ENCODE measurements at places on chromosomes 5 and 9. TPM values are rescaled to one million over a fixed set of nuclear protein-coding genes. Genes with fewer than 3 reads are reported as not detected.

DNA sequence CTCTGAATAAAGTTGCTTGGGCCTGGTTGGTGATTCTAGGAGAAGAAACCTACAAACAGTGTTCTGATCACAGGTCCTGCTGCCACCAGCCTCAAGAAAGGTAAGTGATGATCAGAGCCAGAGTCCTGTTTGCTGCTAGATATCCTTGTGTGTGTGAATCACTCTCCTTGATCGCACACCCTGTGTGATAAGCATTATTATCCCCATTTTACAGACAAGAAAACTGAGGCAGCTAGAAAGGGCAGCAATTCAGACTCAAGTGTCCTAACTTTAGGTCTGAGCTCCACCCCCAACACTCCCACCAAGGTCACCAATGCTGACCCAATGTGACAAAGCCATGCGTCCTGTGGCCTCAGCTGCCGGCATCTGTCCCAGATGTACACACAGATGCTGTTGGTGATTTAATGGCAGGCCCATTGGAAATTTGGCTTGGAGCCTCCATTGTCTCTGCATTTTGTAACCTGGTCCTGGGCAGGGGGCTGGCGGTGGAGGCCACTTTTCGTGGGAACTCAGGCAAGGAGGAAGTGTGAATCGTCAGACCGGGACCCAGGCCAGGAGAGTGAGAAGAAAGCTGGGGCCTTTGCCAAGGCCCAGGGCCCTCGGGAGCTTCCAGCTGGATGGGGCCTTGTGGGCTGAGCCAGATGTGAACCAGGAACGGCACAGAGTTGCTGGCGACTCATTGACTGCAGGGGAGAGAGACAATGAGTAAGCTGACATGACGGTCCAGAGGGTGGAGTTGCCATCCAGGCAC is 29.8 kb upstream of the GGTA1 start:
- peak; percentile 96 for DNase-seq

DNA sequence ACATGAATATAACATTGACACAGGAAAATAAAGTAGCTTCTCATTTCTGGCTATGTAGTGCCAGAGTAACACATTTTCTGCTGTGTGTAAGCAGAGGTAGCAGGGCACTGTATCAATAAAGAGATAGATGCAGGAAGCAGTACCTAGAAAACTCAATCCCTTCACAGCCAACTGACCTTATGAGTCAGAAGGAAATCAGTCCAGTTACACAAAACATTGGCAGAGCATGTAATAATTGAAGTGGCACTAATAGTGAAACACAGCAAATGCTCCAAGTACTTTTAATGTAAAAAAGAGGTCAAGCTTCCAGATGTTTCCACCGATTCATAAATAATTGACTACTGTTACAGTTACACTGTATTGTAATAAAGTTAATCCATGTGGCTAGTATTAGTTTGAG is 706.6 kb downstream of the EFNA5 start:
- DNase-seq = no peak

DNA sequence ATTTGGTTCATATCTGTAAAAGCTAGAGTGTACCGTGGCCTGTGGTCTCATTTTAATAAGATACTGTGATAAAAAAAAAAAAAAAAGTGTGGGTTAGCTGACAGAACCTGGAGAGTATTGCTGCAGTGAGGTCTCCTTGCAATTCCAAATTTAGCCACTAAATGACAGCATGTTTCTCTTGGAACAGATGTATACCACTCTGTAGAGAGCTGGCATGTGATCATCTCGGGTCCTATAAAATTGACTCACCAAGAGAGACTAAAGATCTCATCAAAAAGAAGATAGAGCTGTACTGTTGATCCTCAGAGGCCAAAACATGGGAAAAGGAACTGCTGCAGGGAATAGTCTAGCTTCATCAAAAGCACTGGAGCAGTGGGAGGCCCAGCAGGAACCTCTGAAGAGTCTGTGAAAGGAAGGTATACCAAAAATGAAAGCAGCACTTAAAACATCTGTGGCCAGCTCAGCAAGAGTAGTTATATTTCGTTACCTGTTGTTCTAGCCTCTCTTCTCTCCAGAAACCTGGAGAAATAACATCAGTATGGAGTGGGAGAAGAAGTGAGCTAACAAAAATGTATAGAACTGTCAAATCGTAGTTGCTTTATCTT is 826.8 kb downstream of the EFNA5 start:
- no peak for DNase-seq

DNA sequence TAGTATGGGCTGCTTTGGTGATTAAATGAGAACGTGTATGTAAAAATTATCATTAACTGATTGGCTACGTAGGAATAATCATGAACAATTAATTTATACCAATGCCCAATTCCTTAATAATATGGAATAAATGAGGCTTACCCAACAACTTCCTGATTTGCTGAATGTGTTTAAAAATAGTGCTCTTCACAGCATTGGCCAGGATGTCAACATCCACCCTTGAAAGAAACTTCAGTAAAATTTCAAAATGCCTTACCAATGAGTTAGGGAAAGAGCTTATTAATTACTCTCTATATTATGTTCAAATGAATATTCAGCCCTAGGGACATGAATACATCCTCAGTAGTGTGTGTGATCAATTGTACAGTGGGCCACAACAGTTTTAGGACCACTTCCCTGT is 401.4 kb downstream of the PSAT1 start:
- no peak for DNase-seq

- DNase-seq = no peak
These were observed 298.8 kb downstream of the NR2F1-AS1 start for GRCh38 chr5:93281980-93282772.

- no peak for DNase-seq
These were observed 192.0 kb downstream of the IRX1 start for GRCh38 chr5:3787604-3788003.

- no peak for DNase-seq
These were observed 36.7 kb downstream of the CDK7 start for GRCh38 chr5:69271376-69271775.

DNA sequence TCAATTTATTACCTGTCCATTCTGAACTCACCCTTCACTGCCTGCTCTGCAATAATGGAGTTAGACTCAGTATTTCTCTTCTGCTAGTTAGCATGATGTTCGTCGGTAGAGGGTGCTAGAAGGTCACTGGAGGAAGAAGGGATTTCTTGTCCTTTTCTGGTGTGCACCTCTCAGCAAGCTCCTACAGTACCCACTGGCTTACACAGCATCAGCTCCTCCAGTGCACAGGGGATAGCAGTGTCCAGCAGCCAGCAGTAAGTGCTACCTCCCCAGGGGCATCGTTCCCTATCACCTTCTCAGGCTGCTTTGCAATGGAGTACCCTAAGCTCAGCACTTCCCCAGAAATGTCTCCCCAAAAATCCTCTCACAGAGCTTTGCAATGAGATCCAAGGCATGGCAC is 45.9 kb upstream of the APC start:
- no peak for DNase-seq

DNA sequence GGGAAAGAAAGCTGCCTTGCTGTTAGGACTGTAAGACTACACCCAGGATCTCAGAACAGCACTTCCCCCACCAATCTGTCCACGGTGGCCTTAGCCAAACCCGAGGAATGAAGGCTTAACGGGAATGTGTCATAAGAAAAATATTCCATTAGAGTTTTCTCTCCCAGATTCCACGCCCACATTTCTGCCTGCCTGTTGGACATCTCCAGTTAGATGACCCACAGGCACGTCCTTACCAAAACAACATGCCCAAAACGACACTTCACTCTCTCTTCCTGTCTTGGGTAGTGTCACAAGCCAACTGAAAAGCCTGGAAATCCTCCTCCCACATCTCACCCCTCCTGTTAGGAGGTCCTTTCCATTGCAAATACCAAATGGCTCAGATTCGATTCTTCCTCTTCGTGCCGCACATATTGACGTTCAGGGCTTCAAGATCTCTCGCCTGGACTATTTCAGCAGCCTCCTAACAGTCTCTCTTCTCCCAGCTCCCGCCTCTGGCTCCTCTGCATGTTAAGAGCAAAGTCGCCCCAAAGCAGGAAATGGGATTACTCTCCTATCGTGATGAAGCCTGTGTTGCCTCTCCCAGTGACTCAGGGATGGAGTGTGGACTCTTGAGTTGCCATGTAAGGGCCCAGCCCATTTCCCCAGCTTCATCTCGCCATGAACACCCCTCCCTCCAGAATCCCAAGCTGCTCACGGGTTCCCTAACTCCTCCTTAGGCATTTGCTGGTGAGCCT is 159.3 kb downstream of the NR3C1 start:
- peak; percentile 67 for DNase-seq

DNA sequence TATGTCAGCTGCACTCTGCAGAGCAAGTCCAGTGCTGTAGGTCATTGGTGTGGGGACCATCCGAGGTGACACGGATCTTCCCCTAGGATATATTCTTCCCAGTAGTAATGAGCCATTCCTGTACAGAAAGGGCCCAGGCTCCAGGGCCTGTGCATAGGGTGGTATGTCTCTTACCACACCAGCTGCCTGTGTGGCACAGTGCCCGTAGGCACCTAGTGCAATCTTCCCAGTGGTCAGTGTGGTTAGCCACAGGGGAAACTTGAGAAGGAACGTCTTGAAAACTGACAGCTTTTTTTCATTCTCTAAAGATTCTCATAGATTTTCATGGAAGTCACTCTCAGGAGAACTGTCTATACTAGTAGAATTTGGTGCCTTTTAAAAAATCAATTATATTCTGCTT is 39.8 kb downstream of the CYSTM1 start:
- DNase-seq = no peak

DNA sequence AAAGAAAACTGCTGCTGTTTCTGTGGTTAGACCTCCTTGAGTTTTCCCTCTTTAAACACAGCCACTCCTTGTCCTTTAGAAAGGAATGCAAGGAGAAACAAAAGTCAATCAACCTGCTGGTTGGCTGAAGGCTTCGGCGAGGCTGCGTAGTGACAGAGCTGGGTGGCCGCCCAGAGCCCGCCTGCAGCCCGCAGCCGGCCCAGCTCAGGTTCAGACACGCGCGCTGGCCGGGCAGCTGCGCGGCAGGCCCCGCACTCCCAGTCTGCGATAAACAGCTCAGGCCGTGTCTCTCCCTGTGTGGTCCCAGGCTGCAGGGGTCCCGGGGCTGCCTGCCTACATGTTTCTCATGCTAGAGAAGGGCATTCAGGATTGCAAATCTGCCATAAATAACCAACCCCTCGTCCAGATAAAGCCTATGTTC is 115.4 kb downstream of the HSD17B3 start:
- no peak for DNase-seq

DNA sequence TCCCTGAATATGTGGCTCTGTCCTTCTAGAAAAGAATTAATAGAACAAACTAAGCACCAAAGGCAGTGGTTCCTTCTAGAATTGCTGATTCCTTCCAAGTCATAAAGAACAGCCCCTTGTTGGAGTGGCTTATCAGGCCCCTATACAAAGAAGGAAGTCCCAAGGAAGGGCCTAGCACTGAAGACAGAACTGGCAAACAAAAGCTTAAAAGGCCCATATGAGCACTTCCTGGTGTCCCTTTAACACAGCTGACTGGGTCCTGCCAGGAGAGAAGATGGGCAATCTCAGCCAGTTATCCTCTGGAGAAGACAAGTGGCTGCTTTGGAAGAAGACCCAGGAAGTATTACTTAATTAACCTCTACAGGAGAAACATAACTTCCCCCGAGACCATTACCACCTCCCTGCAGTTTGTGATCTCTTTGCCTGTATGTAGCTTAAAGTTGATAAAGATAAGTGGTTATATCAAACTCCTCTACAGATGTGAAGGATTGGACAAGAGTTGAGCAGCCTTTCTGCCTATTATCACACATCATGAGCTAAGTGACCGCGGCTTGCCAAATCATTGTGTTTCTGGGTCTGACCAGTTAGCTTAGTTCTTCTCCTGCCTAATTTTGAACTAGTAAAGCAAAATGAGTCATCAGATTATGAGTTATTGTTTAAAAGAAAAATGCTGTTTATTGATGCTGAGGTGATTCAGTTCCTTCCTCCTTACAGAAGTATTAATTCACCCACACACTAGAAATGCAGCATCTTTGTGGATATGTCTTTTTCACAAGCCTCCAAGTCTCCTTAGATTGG is 13.3 kb upstream of the STING1 start:
- DNase-seq = no peak

- DNase-seq = no peak
These were observed 77.2 kb downstream of the ITGA1 start for GRCh38 chr5:52864884-52865283.

- DNase-seq = no peak
These were observed 31.3 kb downstream of the FGF1 start for GRCh38 chr5:142654578-142655058.

DNA sequence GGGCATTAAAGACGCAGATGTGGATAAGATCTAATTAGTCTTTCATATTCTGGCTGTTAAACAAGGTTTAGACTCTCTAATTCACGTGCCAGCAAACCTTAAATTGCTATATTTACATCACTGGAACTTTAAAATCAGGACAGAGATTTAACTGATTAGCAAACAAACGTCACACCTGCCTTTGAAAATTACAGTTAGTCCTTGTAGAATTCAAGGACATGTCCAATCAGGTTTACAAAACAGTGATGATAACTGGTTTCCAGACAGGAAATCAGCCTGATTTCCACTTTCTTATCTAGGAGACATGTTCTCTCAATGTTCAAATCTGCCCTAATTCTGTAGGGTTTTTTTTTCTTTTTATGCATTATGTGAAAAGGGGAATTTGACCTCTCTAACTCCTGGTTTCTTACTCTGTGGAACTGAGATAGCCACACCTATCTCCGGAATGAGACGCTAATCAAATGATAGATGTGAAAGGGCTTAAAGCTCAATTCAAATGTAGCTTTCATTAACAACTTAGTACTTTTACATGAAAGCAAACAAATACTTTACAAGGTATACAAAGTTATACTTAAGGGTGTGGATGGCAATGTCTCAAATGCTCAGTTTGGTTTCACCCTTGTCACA is 26.5 kb downstream of the SPINK5 start:
- DNase-seq = no peak

- DNase-seq = no peak
These were observed 419.3 kb upstream of the MEF2C start for GRCh38 chr5:89302102-89302891.

DNA sequence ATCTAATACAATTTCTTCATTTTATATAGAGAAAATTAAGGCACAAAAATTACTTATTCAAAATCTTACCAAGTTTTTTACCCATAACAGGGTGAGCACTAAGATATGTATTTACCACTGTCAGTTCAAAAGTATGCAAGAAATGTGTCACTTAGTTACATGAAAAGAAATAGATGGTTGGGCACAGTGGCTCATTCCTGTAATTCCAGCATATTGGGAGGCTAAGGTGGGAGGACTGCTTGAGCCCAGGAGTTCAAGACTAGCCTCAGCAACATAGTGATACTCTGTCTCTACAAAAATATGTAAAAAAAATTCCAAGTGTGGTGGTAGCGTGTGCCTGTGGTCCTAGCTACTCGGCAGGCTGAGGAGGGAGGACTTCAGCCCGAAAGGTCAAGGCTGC is 19.4 kb downstream of the YIPF5 start:
- DNase-seq = no peak

C5orf34 gene
- total RNA-seq = 0.42 TPM

PCDHAC2 gene
- total RNA-seq = 0.47 TPM

C5orf58 gene
- total RNA-seq = not detected

GABRA6 gene
- total RNA-seq = not detected

C5orf15 gene
- total RNA-seq = 32.5 TPM

FCN2 gene
- not detected for total RNA-seq

SLIT3 gene
- 20.7 TPM for total RNA-seq

ACTBL2 gene
- total RNA-seq = not detected

TAF1L gene
- total RNA-seq = not detected

RASEF gene
- not detected for total RNA-seq

Data from heart left ventricle (tissue), 16 donors.